ENCODE measurements at places on chromosomes 6 and 20.

GRCh38 chr20:51450221-51450712 is 92.3 kb downstream of the NFATC2 start:
- DNase-seq = no peak

- DNase-seq = no peak
These were observed 20.1 kb upstream of the MTCL3 start for GRCh38 chr6:127539272-127539671.

DNA sequence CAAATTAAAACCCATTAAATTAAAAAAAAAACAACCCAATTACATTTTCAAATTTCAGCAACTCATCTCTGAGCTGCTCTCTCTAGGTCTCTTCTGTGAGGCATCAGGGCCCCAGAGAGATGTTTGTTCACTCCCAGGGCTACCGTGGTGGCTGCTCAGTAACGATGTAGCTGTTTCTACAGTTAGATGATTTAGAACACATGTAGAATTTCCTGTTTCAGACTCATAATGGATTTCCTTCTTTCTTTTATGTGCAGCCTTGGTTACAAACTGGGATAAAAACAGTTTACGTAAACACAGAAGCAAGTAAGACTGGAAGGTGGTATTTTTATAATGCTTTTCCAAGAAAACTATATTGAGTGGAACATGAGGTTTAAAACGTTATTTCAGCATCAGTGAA is 116.1 kb upstream of the CCN2 start:
- DNase-seq = no peak

DNA sequence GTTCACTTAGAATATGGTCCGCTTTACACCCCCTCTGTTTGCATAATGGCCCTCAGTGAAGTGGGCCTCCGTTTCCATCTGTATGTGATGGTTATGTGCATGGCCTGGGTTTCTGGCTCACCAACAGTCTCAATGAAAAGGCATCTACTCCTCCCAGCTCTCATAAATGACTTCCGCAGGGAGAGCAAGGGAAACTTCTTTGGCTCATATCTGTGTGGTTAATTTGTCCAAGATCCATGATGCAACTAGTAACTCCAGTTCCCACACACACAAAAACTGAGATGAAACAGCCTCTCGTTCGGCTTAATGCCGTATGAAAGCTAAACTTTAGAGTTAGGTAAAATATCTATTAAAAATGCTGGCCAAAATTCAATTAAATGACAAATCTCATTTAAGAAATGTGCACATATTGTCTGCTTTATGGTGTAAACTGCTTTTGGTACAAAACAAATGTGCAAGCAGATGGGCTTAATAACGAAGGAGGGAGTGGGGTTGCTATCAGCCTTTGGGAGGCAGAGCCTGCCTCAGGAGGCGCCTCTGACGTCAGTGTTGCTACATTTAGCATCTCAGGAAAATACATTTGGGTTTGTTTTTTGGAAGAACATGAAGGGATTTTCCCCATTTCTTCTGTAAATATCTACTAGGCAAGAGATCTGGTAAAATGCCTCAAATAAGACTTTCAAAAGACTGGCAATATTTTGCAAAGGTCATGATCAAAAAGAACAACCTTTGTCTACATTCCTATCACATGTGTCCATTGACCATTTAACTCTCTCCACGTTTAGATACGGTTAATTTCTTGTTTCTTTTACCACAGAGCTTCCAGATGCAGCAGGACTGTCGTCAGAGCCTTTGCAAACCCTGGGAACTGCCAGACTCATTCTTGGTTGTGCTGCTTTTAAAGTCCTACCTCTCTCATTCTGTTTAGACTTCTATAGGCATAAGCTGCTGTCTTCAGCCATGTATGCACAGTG is 96.8 kb downstream of the ARMC2 start:
- no peak for DNase-seq

- DNase-seq = no peak
These were observed 198.0 kb downstream of the RNF144B start for GRCh38 chr6:18585032-18585573.

GRCh38 chr20:63547725-63548480 is at the start of gene SRMS:
Gene SRMS (minus strand): TSS chr20:63547749. CDS start chr20:63547463, 286 bp downstream.
- DNase-seq = no peak

GRCh38 chr20:680638-681187 is 5.1 kb upstream of the SCRT2 start:
- no peak for DNase-seq

GRCh38 chr6:3046295-3046694 is 22.0 kb upstream of the RIPK1 start:
- no peak for DNase-seq

GRCh38 chr6:88577461-88577860 is 386.0 kb downstream of the RNGTT start:
- no peak for DNase-seq

DNA sequence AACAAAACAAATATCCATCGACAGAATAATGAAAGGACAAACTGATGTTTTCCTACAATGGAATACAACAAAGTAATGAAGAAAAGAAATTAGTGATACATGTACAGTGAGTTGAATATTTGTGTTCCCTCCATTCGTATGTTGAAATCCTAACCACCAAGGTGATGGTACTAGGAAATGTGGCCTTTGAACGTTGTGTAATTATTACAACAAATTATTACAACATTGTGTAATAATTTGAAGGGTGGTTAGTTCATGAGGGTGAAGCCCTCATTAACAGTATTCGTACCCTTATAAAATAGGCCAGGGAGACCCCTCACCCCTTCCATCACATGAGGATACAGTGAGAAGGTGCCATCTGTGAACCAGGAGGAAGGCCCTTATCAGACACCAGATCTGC is 339.4 kb downstream of the BMP2 start:
- DNase-seq = no peak

GRCh38 chr6:157479464-157480303 is 98.7 kb downstream of the ZDHHC14 start:
- no peak for DNase-seq

- DNase-seq = no peak
These were observed 16.4 kb downstream of the PIGT start for GRCh38 chr20:45432294-45432693.

DNA sequence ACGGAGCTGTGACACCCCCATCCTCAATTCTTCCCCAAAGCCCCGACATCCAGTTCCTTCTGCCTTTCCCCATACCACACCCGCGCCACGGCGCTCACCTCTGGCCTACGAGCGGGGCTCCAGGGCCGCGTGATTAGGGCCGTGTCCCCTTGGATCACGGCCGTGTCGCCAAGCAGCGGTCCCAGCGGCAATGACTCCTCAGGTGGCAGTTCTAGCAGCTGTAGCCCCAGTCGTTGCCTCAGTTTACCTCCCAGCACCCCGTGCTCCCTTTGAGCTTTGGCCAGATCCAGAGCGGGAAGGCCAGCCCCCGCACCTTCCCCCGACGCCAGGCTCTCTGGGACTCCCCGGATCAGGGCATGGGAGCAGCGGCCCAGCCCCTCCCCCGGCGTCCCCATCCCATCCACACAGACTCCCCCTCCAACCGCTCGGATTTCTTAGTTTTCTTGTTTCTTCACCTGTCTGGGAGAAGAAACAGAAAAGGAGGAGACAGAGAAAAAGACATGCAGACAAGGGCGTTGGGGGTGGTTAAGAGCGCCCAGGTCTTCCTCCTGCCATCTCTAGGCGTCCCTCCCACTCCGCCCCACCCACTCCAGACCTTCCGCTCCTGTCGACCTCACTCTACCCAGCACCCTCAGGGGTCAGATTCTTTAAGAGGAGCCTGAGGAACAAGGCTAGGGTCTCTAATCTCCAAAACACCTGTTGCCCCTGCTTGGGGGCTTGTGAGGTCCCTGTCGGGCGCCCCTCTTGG is at the start of gene DDAH2:
DDAH2 (minus strand) TSS at position 533 of the 748 bp plus-strand sequence; CDS start at position 395, 138 bp downstream.
- no peak for DNase-seq

- DNase-seq = no peak
These were observed 6.5 kb downstream of the DDO start for GRCh38 chr6:110408901-110409300.

Data from NCI-H524 treated with DMSO at 0.1 percent for 48 hours (cell line).